ENCODE measurements at places on chromosomes 5 and 9. TPM values are rescaled to one million over a fixed set of nuclear protein-coding genes. Genes with fewer than 3 reads are reported as not detected.
A peak's percentile ranks its signal among the peaks of the same experiment; 100 is the strongest.

CNTNAP3B gene
- 4.5 TPM for total RNA-seq

GRCh38 chr5:86977190-86977589 lies 290.5 kb upstream of the RASA1 start:
- H3K27me3 ChIP-seq: no peaks in the 10 kb centered on the region
- H3K27ac ChIP-seq: no peak overlapping the region
- no peak for DNase-seq
- no peak overlapping the region for H3K4me3 ChIP-seq

GRCh38 chr5:134568761-134569695 lies 43.6 kb downstream of the JADE2 start:
- H3K4me3 ChIP-seq: no peak overlapping the region
- H3K27ac ChIP-seq: peak overlapping the region; percentile 74
- H3K27me3 ChIP-seq: no peaks in the 10 kb centered on the region
- DNase-seq: no peak
- peaks cover 4% of the 10 kb centered on the region for H3K4me1 ChIP-seq

FIBCD1 gene
- 0.53 TPM for total RNA-seq

ANKRD31 gene
- 0.45 TPM for total RNA-seq

DNA sequence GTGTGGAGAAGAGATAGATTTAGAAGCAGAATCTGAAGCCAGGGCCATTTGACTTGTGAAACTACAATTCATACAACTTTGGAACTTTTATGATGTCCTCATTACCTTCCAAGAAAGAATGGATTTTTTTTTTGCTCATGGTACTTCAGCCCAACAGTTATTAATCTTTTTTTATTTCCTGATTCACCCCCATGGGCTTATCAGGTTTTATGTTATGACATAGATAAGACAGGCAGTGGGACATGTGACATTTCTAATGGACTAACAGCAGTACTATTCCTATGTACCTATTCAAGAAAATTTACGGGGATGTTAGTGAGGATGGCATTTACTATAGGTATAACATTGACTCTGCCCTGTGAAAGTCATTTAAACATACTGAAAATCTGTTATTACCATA lies 204.7 kb downstream of the ARHGEF28 start:
- no peaks in the 10 kb centered on the region for H3K27me3 ChIP-seq
- no peak for DNase-seq
- no peaks in the 10 kb centered on the region for H3K4me1 ChIP-seq
- peaks cover 2% of the 10 kb centered on the region for H3K36me3 ChIP-seq
- no peak overlapping the region for H3K4me3 ChIP-seq

- DNase-seq: no peak
- peaks cover 9% of the 10 kb centered on the region for H3K4me1 ChIP-seq
- no peaks in the 10 kb centered on the region for H3K36me3 ChIP-seq
Measured at GRCh38 chr9:85502815-85503655, 238.7 kb downstream of the AGTPBP1 start.

DNA sequence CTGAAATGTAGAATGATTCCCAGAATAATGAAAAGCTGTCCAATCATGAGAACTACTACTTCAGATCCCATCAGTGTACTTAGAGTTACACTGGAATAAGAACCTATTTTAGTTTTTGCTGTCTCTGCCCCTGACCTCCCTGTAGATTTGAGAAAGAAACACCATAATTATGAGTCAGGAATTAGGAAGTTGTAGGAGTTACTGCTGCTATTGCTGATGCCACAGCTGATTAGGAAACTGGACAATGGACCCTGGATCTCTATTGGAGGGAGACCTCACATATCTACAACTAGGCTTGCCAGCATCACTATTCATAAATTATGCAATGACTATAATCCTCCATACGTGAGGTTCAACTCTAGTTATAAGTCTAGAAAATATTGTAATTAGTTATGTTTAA lies 48.8 kb upstream of the EDIL3 start:
- H3K4me1 ChIP-seq: peaks cover 4% of the 10 kb centered on the region
- no peak overlapping the region for H3K4me3 ChIP-seq
- H3K27ac ChIP-seq: no peak overlapping the region
- no peaks in the 10 kb centered on the region for H3K36me3 ChIP-seq
- DNase-seq: no peak

GRCh38 chr9:98970532-98971041 lies 26.9 kb downstream of the COL15A1 start:
- H3K36me3 ChIP-seq: no peaks in the 10 kb centered on the region
- no peak for DNase-seq
- peaks cover 3% of the 10 kb centered on the region for H3K4me1 ChIP-seq
- peaks cover 29% of the 10 kb centered on the region for H3K27me3 ChIP-seq
- H3K27ac ChIP-seq: no peak overlapping the region
- no peak overlapping the region for H3K4me3 ChIP-seq

PCDHB4 gene
- 2.7 TPM for total RNA-seq

All from type B pancreatic cell (in vitro differentiated cells).